ENCODE measurements at places on chromosomes 2 and 18.

DNA sequence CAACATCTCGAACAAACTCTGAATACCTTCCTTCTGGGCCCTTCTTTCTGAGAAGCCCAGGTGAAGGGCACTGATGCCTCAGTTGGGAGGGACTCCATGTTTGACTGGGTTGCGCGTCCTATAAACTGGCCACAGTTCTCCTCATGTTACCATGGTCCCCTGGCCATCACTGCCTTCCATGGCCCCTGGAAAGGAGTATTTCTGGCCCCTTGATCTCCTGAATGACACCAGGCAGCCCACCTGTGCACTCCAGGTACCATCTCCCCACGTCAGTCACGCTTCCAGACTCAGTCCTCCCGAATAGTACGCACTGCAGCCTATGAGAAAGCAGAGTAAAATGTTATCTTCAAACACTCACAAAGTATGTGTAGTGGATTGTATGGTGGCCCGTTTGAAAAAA, 73.9 kb downstream of the ACKR3 start:
- no peak for DNase-seq

DNA sequence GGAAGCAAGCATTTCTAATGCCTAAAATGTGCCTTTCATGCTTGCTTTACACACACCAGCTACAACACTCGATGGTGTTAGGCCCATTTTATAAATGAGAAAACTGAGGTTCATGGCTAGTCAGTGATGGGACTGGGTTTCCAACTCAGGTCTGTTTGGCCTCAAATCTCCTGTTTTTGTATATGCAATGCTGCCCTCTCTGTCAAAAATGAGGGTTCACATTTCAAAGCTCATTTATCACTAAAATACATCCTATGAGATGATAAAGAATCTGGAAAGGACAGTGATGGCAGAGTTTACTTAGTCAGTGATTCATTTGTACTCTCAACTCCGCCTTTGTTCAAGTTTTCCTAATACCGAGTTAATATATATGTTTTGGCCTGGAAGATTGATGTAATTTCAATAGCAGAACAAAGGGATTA, 92.3 kb downstream of the KCTD1 start:
- DNase-seq: no peak

DNA sequence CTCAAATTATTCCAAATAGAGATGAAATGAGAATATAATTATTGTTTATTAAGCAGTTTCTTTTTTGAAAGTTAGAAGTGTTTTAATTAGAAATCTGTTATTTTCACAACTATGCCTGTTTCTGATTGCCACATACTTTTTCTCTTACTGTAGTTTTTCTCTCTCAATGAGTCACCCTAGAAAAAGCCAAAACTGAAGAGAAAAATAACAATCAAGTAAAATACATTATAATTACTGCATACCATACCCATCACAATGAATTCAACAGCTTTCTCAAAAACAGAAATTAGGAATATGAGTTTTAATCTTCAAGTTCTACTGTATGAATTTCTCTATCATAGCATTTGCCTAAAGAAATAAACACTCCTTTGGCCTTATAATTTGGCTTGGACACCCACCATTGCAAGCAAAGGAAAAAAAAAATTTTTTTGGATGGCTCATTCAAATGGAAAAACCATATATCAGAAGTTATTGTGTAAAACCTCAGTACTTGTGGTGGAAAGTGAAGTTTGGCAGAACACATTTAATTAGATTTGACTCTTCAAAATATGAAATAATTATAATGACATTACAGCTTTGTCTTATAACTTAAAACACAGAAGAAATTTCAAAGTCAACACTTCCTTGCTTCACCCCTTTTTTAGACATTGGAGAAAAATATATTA, 138.5 kb downstream of the DYM start:
- no peak for DNase-seq

GRCh38 chr2:19785447-19785846, 116.3 kb downstream of the TTC32 start:
- DNase-seq: no peak

- no peak for DNase-seq
These were observed 194.1 kb upstream of the CCDC68 start for GRCh38 chr18:55153346-55153745.

GRCh38 chr18:79048245-79048632, 21.0 kb upstream of the ATP9B start:
- DNase-seq: no peak

GRCh38 chr2:173740639-173741038, 224.5 kb downstream of the SP3 start:
- no peak for DNase-seq

- DNase-seq: no peak
These were observed 68.4 kb upstream of the CTDP1 start for GRCh38 chr18:79611040-79611681.

DNA sequence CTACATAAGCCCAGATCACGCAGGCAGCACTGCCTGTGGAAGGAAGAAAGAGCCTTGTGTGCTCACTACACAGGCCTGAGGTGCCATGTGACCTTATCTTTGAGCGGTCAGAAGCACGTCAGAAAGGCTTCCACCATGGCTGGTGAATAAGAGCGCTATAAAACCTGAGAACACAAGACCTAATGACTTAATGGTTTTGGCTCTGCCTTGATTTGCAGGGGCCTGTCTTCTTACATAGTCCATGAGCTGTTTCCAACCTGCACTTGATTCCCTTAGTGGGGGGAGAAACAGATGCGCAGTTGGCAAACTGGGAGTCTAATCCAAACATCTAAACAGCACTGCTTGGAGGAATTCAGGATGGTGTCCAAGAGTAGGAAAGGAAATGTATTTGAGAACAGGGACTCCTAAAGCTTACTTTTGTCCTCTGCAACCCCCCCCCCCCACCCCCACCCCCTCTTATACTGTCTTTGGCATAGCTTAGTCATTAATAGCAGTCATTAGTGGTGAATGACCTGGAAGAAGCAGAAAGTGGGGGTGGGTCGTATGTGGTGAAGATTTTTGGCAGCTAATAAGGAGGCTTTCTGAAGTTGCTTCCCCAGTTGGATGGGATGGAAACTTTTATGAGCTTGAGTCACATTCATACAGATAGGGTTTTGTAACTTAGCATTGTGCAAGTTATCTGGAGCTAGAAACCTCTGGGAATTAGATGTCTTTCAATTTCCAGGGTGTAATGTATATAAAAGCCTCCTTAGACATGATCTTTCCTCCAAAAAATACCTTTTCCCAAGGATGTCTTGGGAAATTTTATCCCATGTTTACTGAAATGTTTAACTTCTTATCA, 454.1 kb downstream of the MEIS1 start:
- DNase-seq: no peak

GRCh38 chr2:9753665-9754531, 89.4 kb upstream of the TAF1B start:
- DNase-seq: no peak

DNA sequence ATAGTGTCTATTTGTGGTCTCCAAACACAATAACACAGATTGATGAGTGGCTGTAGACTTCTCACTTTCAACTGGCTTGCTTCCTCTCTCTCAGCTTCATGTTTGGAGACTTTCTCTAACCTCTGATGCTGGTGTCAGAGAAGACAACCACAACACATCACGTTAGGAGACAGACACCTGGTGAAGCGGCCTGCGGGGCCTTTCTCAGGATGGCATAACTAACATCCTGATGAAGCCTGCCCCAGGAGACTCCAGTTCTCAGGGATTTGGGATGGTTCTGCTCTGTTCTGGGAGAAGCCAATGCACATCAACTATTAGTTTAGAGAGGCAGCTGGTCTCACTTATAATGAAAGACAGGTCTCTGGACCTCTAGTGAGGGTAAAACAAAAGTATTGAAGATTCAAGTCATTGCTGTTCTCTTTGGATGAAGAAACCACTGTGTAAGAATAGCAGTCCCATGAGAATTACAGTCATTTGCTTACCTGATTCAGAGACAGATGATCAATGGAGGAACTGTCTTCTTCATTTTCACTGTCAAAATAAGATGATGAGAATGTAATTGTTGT, 2.0 kb downstream of the IL1A start:
- DNase-seq: no peak

DNA sequence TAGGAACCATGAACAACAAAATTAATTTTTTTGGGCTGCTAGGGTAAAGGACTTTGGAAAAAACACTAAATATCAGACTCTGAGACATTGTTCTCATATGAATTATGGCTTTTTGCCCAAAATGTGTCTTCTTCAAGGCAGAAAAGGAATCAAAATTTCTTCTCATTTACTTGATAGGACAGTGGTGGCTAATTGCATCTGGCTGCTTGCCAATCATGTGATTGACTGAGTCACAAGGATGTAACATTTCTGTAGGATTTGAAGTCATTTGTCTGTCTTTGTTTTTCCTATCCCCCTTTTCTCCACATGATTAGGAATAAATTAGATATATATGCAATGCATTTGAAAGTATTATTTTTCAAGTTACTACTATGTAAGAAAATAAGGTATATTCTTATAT, 130.2 kb downstream of the SLC4A10 start:
- no peak for DNase-seq

DNA sequence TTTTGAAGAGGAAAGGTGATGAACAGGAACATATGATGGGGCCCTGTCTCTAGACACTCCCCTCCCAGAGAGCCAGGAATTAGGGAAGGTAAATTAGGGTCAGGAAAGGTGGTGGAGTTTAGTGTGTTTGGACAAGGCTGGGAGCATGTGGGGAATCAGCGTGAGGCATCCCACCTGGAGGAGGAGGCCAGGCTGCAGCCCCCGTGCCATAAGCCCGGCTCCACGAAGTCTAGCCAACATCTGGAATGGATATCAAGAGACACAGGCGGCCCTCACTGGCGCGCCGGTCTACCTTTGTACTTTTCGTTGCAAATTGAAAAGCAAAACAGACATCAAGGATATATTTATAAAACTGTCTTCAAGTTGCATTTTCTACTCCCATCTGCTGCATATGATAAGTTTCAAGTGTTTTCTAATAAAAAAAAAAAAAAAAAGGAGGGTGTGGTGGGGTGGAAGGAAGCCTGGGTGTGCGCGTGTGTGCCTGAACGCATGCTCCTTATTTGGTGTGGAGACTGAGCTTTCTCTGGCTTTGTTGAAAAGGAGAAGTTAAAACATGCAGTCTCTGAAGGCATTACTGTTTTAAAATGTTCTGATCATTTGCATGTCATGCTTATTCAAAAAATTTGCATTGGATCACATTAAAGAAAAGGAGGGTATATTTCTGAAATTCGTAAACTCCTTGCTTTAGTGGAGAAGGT, 546.7 kb upstream of the ID2 start:
- DNase-seq: no peak

DNA sequence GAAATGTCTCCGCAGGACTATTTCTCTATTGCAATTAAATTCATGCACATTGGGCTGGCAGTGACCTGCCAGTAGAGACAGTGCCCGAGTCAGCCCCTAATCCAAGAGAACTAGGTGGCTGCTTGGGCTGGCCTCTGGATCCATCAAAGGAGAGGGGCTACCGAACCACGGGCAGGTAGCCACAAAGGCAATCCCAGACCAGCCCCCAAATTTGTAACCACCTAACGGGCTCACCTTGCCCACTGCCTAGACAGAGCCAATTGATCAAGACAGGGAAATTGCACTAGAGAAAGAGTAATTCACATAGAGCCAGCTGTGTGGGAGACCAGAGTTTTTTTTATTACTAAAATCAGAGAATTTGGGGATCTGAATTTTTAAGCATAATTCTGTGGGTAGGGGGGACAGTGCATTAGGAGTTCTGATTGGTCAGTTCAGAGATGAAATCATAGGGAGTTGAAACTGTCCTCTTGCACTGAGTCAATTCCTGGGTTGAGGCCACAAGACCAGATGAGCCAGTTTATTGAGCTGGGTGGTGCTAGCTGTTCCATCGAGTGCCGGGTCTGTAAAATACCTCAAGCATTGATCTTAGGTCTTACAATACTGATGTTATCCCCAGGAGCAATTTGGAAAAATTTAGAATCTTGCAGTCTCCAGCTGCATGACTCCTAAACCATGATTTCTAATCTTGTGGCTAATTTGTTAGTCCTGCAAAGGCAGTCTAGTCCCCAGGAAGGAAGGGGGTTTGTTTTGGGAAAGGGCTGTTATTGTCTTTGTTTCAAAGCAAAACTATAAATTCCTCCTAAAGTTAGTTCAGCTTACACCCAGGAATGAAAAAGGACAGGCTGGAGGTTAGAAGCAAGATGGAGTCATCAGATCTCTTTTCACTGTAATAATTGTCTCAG, 260.4 kb upstream of the SP5 start:
- DNase-seq: no peak

GRCh38 chr2:129801575-129801974, 177.9 kb upstream of the RAB6C start:
- no peak for DNase-seq

- DNase-seq: no peak
These were observed at the start of gene CERKL for GRCh38 chr2:181656450-181657291. TSS of gene CERKL (minus strand) at chr2:181657105. CDS start at chr2:181657006, 99 bp downstream.

DNA sequence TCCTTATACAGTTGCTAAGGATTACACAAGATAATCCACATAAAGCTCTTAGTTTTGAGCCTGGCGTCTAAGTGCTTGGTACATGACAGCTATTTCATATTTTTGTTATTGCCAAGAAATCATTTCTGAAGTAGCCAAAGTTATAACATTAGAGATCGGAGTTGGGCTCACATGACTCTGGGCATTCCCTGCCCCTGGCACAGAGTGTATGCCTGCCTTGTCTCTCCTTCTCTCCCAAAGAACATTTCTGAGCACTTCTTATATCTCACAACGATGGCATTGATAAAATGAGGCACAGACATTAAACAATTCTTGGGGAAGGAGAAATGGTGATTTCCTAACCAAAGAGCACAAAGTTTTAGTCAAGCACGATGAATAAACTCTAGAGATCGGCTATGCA, 87.7 kb upstream of the DDX18 start:
- no peak for DNase-seq

- DNase-seq: no peak
These were observed 581.2 kb upstream of the SLC8A1 start for GRCh38 chr2:41033127-41033526.

DNA sequence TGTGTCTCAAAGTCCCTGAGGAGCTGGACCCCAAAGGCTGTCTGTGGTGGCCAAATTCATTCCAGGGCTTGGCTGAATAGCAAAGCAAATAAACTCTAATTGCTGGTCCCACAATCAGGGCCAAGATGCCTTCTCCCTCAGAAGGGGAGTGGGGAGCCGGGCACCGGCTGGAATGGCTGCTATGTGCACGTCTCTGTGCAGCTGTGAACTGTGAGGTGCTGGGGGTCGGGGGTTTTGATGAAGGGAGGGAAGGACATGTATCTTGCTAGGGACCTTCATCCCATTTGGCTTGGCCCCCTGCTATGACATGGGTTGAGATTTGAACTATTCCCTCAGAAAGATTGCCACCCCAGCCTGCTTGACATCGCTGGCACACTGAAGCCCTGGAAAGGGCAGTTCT, 60.4 kb downstream of the CIB4 start:
- DNase-seq: no peak
